ENCODE measurements at places on chromosomes 5 and 9. TPM values are rescaled to one million over a fixed set of nuclear protein-coding genes. Genes with fewer than 3 reads are reported as not detected.

Gene SLC6A3
- total RNA-seq = not detected

GRCh38 chr5:33308586-33308985 is 132.2 kb upstream of the TARS1 start:
- DNase-seq = no peak

Gene FAM221B
- total RNA-seq = not detected

DNA sequence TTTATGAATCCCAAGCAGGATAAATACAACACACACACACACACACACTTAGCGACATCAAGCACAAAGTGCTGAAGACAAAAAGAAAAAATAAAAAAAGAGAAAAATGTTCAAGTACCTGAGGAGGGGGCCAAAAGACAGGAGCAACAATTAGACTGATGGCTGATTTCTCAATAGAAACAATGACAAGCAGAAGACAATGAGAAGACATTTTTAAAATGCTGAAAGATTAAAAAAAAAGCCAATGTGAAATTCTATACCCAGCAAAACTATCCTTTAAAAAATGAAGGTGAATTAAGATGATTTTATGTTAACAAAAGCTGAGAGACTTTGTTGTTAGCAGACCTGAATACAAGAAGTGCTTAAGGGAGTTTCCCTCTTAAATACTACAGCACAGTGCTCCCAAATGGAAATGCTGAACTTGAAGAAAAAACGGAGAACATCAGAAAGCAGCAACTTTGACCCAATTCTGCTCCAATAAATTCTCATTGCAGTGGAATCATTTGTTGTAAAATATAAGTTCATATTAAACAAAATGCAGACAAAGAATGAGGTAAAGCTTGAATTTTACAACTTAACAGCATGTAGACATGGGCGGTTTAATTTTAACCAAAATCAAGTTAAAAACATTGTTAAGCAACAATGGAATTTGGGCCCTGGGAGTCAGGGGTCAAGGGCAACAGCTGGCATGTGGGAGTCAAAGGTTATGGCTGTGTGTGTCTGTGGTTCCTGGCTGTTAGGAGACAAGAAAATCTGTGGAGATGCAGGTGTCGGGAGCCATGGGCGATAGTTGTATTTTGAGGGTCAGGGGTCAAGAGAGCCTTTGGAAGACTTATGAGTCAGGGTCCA is 776 bp upstream of the RANBP17 start:
- no peak for DNase-seq

DNA sequence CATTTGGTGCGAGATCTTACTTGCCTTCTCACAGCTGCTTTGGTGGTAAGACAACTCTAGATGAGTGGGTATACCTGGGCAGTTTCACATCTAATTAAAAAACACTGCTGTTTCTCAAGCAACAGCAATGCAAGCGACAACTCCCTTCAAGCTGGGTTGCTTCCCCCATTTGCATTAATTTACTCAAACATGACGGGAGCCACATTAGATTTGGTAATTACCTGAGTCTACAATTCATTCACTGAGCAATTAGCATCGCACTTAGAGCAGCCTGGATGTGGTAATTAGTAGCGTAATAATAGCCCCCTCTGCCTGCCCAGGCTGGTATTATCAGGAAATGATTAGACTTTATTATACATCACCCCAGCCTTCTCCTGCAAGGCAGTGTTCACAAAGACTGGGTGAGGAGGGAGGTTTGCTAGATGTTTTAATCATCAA is 73.4 kb downstream of the FBXO38 start:
- no peak for DNase-seq

GRCh38 chr5:11048760-11049159 is 287.7 kb upstream of the DAP start:
- no peak for DNase-seq

Gene NPDC1
- total RNA-seq = 29.8 TPM

Gene THOC3
- total RNA-seq = 22.4 TPM

- DNase-seq = no peak
These were observed 318.4 kb downstream of the PSAT1 start for GRCh38 chr9:78615372-78615771.

DNA sequence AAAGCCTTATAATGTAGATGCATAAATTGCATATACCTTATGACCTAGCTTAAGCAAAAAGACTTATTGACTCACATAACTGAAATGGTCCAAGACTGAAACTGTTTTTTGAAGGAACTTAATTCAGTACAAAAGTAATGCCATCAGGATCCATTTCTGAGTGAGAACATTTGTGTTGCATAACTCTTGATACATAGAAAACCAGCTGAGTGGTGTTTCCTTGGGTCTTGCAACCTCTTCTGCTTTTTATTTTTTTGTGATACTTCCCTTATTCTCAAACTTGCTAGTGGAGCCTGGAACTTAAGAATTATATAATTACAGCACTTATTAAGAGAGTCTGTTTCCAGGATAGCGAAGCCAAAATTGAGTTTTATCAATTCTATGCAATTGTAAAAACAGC is 272.0 kb downstream of the MAN2A1 start:
- DNase-seq = no peak

Gene LCN6
- not detected for total RNA-seq

DNA sequence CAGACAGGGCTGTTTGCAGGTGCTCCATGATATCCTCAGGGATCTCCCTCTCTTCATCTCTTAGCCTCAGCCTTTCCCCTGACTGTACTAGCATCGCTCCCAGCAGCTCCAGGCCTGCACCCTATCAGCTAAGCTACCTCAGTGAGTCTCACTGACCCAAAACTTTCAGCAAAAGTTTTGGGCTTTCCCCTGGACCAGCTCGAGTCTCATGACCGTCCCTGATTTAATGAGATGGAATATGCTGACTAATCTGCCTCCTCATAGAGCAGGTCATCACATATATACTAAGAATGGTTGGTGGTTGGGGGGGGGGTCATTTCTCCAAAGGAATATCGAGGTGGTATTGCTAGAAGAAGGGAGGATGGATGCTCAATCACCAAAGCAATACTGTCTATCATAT is 151.5 kb downstream of the NR3C1 start:
- no peak for DNase-seq

Gene DBH
- 0.46 TPM for total RNA-seq

Gene GFPT2
- 9.9 TPM for total RNA-seq

Gene UBAP2
- total RNA-seq = 27.6 TPM

Gene OTULIN
- 140 TPM for total RNA-seq

Gene ADAMTS12
- total RNA-seq = not detected

DNA sequence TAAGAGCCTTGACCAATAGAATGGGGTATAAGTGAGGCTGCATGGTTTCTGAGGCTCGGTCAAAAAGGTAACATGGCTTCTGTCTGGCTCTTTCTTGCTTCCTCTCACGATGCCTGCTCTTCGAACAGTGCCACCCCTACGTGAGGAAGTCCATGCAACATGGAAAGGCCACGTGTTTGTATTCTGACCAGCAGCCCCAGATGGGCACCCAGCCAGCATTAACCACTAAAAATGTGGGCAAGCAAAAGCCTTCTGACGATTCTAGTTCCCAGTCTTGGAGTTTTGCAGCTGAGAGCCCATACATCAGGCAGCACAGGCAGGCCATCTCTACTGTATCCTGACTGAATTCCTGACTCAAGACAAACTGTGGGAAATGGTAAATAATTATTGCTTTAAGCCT is 24.2 kb upstream of the NREP start:
- no peak for DNase-seq

GRCh38 chr9:111431684-111432083 is 52.5 kb downstream of the ECPAS start:
- no peak for DNase-seq

DNA sequence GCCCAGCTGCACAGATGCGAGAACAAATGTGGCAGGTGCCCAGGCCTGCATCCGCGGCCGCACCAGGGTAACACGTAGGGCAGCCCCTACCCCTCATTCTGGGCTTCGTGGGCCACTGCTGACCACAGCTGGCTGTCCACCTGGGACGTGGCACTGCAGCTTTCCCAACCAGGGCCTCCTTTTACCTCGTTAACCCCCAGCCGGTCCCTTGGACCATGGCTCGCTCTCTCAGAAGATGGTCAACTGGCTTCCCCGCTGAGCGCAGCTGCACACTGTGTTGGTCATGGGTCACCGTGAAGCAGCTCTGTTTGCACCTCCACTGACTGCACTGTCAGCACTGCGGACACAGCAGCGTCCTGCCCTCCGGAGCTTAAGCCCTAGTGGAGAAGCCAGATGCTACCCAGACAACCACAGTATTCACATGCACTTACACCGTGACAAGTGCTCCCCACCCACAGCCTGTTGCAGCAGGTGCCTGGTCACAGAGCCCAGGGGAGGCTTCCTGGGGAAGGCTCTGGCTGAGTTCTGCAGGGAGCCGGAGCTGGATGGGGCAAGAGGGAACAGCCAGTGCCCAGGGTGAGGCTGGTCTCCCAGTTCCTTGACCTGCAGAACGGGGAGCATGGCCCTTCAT is 10.5 kb upstream of the PLEKHG4B start:
- DNase-seq = no peak

- no peak for DNase-seq
These were observed 2.8 kb downstream of the CAMK2A start for GRCh38 chr5:150286820-150287219.

- no peak for DNase-seq
These were observed 437.0 kb upstream of the TRPC7 start for GRCh38 chr5:136802383-136802782.

DNA sequence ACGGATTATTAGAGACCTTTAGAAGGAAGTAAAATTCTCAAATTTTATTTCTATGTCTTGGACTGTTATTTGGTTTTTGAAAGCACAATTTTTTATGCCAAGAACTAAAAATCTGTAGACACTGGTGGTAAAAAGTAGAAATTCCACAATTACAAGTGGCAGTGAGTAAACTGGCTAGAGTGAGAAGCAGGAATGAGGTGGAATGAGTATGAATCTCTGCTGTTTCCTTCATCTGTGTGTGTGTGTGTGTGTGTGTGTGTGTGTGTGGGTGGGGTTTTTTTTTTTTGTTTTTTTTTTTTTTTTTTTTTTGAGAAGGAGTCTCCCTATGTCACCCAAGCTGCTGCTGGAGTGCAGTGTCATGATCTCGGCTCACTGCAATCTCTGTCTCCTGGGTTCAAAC is 94.2 kb downstream of the TLE4 start:
- DNase-seq = no peak

DNA sequence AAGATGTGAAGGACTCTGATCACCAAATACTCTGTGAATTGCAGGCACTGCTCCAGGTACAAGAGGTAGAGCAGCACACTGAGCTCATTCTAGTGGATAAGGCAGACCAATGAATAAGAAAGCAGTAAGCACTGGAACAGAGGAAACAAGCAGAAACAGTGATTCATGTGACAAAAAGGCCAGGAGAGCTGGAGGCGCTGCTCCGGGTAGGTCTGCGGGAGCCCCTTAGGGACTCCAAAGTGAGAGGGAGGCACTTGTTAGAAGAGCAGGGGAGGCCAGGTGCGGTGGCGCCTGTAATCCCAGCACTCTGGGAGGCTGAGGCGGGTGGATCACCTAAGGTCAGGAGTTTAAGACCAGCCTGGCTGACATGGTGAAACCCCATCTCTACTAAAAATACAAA is 231.6 kb upstream of the NFIL3 start:
- DNase-seq = no peak

- no peak for DNase-seq
These were observed 1100.4 kb upstream of the EDIL3 start for GRCh38 chr5:85484982-85485574.

DNA sequence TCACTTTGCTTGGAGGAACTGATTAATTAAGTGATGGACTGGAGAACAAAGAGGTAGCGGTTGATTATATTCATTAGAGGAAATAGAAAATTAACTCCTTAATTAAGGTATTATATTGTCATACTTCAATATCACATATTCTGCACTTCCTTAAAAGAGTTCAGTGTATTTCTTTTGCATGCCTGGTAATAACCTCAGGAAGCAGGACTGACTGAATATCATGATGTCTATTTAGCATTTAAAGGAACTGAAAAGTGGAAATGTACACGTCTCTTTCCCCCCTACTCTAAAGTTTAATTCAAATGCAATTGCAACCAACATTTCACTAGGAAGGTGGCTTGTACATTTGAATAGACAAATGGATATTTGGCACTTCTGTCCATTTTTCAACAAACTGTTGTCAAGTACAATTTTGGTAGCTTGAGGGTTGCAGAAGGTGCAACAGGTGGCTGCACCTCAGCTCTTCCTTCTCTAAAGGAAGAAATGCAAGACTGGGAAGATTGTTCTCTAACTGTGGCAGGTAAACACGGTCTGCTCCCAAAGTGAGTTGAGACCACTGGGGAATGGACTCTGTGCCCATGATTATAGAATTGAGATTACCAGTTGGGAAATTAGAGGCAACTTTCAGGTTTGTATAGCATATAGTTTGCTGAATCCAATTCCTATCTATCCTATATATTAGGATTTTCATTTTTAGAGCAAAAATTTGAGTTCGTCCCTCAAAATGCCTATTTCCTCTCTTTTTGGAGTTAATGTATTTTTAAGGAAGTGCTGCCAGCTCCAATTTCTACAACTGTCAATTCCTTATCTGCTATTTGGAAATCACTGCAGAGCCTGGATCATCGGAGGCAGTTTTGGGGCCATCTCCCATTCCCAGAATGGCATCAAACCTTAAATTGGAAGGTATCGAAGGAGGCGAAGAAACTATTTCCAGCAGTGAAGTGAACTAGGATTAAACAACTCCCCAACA is 98.9 kb upstream of the TAF11L2 start:
- no peak for DNase-seq

Gene QSOX2
- 14.2 TPM for total RNA-seq

Gene B4GALT1
- total RNA-seq = 140 TPM

Gene SPINK4
- not detected for total RNA-seq

Gene TMOD1
- 0.11 TPM for total RNA-seq
